ENCODE measurements at places on chromosomes 7 and 10.

GRCh38 chr10:110893559-110894179 is 21.9 kb downstream of the PDCD4 start:
- no peak for DNase-seq

DNA sequence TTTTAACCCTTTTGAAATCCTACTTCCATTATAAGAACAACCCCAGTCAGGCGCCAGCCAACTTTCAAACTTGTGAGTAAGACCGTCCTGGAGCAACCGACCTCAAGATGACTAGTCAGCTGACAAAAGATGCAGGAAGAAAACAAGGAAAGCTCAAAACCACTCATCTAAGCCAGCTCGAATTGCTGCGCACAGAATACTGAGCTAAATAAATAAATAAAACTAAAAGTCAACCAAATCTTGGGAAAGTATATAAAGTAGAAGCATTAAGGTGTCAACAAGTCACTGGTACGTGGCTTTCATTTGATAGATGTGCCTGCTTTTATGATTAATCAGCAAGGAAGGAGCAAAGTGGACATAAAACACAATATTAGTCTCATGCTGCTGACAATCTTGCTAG is 1269.8 kb downstream of the XPNPEP1 start:
- DNase-seq: no peak

- DNase-seq: no peak
These were observed 198.1 kb upstream of the PPP2R2D start for GRCh38 chr10:131702531-131703356.

- DNase-seq: no peak
These were observed 614.7 kb downstream of the PARD3 start for GRCh38 chr10:34200355-34200901.

DNA sequence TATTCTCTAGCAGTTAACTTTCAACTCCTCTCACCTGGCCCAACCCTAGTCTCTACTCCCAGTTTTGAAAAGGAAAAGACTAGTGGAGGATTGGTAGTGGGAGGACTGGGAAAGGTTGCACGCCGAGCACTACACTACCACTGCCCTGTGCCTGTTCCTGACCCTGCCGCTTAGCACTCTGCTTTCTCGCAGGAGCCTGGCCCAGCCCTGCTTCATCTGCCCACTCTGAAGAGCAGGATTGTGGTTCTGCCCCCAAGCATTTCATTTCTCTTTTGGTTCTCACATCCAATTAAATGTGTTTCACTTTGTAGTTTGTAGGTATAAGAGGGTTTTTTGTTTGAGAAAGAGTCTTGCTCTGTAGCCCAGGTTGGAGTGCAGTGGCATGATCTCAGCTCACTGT is 31.5 kb upstream of the RBM20 start:
- no peak for DNase-seq

- no peak for DNase-seq
These were observed 61.5 kb downstream of the TNS3 start for GRCh38 chr7:47520406-47520805.

DNA sequence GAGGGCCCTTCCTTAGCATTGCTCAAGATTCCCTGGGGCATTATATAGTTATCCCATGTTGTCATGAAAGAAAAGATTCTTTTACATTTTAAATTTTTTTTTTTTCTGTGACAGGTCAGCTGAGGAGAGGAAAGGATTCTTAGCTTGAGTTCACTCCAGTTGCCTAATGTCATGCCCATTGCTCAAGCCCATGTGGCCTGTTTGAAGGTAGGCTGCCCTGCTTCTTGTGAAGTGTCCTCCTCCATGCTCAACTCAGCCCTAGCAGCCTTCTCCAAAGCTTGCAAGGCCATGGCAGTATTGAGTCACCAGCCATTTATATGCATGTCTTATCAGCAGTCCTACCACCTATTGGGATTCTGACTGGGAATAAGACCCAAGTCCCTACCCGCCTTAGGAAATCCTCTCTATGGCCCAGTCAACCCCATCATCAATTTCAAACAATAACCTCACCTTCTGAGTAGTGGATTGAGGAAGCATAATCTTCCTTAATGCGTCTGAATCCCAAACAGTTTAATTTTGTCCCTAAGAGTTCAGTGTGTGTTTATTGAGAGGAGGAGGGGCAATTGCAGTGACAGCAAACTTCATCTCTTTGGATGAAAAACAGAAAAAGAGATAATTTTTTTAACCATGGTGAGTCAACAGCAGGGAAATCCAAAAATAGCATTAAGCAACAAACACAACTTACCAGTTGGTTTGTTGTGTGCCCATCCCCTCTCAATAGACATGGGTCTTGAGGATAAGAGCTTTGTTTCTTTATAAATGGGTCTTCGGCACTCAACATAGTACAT is 38.6 kb upstream of the WASL start:
- no peak for DNase-seq
